ENCODE measurements at places on chromosomes 5 and 9.

- DNase-seq: no peak
Observed at GRCh38 chr5:72940082-72940481, 15.8 kb upstream of the FCHO2 start.

- DNase-seq: peak; percentile 26
Observed at GRCh38 chr9:127346584-127346983, 50.4 kb upstream of the SLC2A8 start.

GRCh38 chr9:91117474-91117891 lies 244.2 kb downstream of the AUH start:
- DNase-seq: no peak

DNA sequence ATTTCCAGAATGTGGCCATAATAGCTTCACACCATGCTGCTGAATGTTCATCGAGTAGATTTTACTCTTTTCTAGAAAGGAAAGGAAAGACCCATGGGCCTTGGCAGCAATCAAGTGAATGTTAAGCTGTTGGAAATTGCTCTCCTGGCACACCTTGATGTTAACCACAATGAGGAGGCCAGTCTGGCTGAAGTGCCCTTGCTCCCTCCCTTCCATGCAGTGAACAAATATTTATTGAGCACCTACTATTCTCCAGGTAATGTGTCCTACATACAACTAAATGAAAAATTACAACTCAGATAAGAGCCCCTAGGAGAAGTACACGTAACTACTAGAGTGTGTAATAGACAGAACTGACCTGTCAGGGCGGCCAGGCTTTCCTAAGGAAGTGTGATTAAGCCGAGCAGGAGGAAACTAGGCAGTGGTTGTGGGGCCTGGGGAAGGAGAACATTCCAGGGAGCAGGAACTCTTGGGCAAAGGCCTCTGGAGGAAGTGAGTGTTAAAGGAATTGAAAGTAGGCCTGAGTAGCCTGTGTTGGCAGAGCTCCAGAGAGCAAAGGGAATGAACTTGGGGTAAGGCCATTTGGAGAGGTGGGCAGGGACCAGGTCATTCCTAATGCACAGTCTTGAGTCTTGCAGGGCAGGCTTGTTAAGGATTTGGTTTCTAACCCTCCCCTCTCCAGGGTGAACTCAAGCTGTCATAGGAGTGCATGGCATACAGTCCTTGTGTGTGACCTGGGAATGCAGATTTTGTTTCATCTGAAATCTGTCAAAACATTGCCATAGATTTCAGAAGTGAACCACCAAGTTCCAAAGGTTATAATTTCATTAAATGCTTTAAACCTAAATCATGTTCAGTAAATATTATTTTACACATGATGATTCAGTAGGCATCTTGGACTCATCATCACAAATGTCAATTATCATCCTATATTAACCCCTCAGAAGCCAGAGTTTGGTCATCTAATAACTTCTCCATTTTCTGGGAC lies 9.0 kb upstream of the ZSWIM6 start:
- no peak for DNase-seq

- DNase-seq: no peak
Observed at GRCh38 chr9:95722141-95722540, 153.3 kb upstream of the ERCC6L2 start.

GRCh38 chr5:8710426-8710930 lies 835.4 kb downstream of the SEMA5A start:
- DNase-seq: no peak

DNA sequence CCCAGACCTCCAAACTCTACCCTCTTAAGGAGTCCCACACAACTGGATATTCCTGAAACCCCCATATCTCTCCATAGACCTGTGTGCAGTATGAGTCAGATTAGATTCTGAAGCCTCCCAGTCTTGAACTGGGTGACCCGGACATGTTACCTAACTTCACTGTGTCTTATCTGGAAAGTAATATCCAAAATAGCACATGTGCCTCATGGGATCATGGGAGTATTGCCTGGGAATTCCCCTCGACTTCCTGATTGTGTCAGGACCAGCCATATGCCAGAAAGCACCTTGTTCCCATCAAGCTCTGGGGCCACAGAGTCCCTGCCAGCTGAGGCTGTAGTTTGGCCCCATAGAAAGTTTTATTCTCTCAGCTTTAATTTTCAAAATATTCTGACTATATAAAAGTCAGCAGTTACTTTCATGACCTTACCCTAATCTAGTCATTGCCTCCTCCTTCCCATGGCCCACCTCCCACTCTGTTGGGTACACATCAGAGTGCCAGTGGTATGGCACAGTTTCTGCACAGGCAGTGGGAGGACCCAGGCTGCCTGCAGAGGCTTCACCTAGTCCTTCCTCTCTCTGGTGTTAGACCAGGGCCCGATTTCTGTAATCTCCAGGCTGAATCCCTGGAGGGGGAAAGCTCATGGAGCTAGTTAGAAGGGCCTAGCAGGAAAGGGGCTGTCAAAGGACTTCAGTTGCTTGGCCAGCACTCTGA lies 19.5 kb upstream of the B4GALT1 start:
- no peak for DNase-seq

GRCh38 chr5:4758550-4758949 lies 381.6 kb upstream of the ADAMTS16 start:
- no peak for DNase-seq

- DNase-seq: peak; percentile 72
Observed at GRCh38 chr5:68464424-68464823, 248.9 kb downstream of the PIK3R1 start.

DNA sequence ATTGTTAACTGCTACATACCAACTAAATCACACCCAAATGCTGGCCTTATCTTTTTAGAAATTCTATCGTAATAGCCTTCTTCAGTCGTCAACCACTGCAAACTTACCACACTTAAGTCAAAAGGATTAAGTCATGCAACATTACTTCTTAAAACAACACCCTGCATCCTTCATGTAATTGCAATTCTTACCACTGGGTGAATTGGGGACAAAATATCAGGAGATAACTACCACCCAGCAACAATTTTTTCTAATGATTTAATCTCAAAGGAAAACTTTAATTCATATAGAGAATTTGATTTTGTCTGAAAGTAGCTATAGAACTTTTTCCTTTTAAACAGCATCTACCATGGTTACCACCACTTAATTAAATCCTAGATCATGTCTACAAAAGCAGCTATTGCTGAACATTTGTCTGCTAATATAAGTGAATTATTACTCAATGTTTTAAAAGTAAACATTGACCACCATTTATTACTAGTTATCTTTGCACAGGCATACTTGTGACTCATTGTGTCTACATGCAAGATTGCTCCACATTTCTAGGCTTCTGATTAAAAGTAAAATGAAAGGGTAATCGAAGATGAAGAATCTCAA lies 10.5 kb downstream of the MLLT3 start:
- DNase-seq: no peak

- no peak for DNase-seq
Observed at GRCh38 chr5:73135429-73136054, 15.2 kb downstream of the TMEM171 start.

Measured in activated CD8-positive, alpha-beta memory T cell treated with anti-CD3 and anti-CD28 coated beads, Interleukin-2, amount 50 U/mL, for 48 hours (primary cell).